ENCODE measurements at places on chromosomes 3 and 15. TPM values are rescaled to one million over a fixed set of nuclear protein-coding genes. Genes with fewer than 3 reads are reported as not detected.

DNA sequence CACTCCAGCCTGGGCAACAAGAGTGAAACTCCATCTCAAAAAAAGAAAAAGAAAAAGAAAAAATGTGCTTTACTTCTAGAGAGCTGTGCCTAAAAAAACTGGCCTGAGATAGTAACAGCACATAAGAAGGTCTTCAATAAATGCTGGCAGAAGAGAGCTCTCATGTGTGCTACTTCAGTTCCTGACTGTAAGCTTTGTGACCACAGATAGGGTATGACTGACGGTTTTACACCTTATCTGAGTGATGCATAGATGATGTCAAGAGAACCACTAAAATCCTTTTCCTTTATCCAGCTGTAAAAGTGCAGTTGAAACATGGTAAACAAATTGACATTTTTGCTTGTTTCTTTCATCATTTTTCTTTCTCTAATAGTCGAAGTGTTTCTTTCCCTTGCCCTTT is 127.9 kb downstream of the C3orf70 start:
- no peaks in the 10 kb centered on the region for H3K4me1 ChIP-seq
- H3K27me3 ChIP-seq = no peaks in the 10 kb centered on the region
- peaks cover 38% of the 10 kb centered on the region for H3K36me3 ChIP-seq
- no peak for DNase-seq

- no peak for DNase-seq
- H3K4me3 ChIP-seq = no peak overlapping the region
- peaks cover 6% of the 10 kb centered on the region for H3K4me1 ChIP-seq
- no peak overlapping the region for H3K27ac ChIP-seq
- H3K27me3 ChIP-seq = no peaks in the 10 kb centered on the region
These were observed 5.3 kb upstream of the SNRK start for GRCh38 chr3:43281020-43281419.

TP63 gene
- total RNA-seq = 0.31 TPM

DNA sequence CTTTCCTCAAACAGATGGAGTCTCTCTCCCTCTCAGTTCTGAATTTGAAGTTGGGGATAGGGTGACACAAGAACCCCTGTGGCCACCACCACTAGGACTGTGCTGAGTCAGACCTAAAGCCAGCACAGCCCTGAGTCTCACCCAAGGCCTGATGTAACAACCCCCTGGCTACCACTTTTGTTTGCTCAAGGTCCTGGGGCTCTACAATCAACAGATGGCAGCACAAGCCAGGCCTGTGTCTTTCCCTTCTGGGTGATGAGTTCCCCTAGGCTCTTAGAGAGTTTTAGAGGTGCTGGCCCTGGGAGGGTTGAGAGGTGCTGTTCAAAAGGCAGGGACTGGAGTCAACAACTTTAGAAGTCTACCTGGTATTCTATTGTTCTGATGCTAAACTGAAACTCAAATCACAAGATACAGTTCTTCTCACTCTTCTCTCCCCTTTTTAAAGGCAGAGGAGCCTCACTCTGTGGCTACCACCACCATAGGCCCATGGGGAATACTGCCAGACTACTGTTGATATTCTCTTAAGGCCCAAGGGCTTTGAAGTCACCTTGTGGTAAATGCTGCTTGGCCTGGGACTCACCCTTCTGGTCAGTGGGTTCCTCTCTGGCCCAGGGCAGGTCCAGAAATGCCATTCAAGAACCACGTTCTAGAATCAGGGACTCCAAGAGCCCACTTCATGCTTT is 6.5 kb downstream of the OR5K4 start:
- no peaks in the 10 kb centered on the region for H3K4me1 ChIP-seq
- no peak for DNase-seq
- no peak overlapping the region for H3K4me3 ChIP-seq
- H3K36me3 ChIP-seq = no peaks in the 10 kb centered on the region
- no peaks in the 10 kb centered on the region for H3K27me3 ChIP-seq
- no peak overlapping the region for H3K27ac ChIP-seq

- H3K27me3 ChIP-seq = no peaks in the 10 kb centered on the region
- no peak for DNase-seq
- no peaks in the 10 kb centered on the region for H3K36me3 ChIP-seq
- H3K27ac ChIP-seq = no peak overlapping the region
These were observed 32.9 kb downstream of the ALCAM start for GRCh38 chr3:105399611-105400010.

- H3K4me3 ChIP-seq = no peak overlapping the region
- H3K27ac ChIP-seq = no peak overlapping the region
- H3K27me3 ChIP-seq = peaks cover 5% of the 10 kb centered on the region
- DNase-seq = no peak
- H3K36me3 ChIP-seq = no peaks in the 10 kb centered on the region
These were observed 30.1 kb upstream of the ATP8B4 start for GRCh38 chr15:50149090-50149489.

Data from CD4-positive, alpha-beta T cell (primary cell).